ENCODE measurements at places on chromosomes 2 and 18.

DNA sequence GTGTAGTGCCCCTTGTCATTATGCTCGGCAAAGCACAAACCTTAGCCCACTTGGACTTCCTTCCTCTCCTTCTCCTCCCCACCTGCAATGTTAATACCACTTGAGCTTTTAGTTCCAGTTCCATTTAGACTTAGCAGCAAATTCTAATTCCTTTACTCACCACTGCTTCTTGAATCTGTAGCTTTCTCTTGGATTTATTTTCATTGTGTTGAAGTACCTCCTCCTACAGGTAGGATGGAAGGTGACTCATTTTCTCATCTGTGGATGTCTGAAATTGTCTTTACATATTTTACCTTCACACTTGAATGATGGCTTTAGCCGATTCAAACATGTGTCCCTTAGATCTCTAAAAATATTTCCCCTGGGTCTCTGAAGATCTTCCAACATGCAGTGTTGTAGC is 32.8 kb upstream of the BIN1 start:
- DNase-seq, result no peak

DNA sequence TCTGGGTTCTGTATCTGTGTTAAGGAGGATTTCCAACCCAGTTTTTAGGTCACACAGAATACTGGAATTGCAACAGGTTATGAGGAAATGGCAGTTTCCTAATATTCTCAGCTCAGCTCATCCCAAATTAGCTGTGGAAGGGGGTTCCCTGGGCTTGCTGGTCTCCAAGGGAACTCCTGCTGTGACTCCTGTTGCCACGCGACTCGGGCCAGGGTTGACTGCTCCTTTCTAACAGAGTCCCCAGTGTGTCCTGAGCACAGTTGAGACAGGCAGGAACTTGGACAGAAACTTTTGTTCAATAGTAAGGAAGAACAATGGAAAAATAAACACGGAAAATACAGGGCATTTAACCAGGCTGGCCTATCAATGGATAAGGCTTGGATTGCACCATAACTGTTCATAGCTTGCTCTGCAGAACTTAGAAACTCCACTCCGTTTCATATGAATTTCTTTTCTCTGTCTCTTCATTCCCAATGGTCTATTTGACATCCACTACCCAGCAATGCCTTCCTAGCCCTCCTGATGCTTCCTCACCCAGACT is 3.8 kb upstream of the ROCK2 start:
- DNase-seq, result no peak

- no peak for DNase-seq
Observed at GRCh38 chr2:31023541-31023940, 114.7 kb downstream of the GALNT14 start.

GRCh38 chr2:167749016-167749415 is 498.4 kb downstream of the STK39 start:
- no peak for DNase-seq

GRCh38 chr2:100939445-100939844 is 62.6 kb upstream of the RPL31 start:
- no peak for DNase-seq

- DNase-seq, result no peak
Observed at GRCh38 chr18:68397241-68398035, 317.5 kb downstream of the TMX3 start.

- no peak for DNase-seq
Observed at GRCh38 chr2:105081006-105081601, 43.2 kb downstream of the MRPS9 start.

GRCh38 chr2:113251118-113251517 is 27.6 kb downstream of the PAX8 start:
- no peak for DNase-seq

DNA sequence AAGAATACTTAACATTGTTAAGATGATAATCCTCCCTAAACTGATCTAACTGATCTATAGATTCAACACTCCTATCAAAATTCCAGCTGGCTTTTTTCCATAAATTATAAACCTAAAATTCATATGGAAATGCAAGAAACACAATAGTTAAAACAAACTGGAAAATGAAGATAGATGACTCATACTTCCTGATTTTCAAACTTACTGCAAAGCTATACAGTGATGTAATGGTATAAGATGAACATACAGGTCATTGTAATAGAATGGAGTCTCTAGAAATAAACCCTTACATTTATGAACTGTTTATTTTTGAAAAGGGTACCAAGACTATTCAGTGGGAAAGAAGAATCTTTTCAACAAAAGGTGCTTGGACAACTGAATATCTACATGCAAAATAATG is 32.3 kb downstream of the UBXN4 start:
- DNase-seq, result no peak
